ENCODE measurements at places on chromosomes 4 and X.
A peak's percentile ranks its signal among the peaks of the same experiment; 100 is the strongest.

GRCh38 chrX:24870143-24870542 lies 145.6 kb downstream of the ARX start:
- no peak for DNase-seq

- DNase-seq = no peak
These were observed 45.9 kb upstream of the MTMR1 start for GRCh38 chrX:150647331-150647730.

DNA sequence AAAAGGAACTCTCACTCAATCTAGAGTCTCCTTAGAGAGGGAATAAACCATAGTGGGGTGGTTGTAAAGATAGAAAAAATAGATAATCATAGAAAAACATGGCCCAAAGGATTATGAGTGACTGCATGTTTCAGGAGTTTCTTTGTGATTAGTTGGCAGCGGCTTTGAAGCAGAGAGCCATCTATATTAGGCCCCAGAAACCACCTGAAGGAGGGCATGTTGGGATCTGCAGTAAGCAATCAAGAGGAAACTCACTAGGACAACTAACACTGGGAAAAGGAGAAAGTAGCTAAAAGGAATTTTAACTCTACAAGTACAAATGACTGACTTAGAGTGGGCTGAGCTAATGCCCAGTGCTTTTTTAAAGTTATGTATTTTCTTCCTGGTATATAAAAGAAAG lies 269.2 kb upstream of the NRK start:
- DNase-seq = no peak

- DNase-seq = no peak
These were observed 282.9 kb downstream of the USP46 start for GRCh38 chr4:52376132-52376704.

DNA sequence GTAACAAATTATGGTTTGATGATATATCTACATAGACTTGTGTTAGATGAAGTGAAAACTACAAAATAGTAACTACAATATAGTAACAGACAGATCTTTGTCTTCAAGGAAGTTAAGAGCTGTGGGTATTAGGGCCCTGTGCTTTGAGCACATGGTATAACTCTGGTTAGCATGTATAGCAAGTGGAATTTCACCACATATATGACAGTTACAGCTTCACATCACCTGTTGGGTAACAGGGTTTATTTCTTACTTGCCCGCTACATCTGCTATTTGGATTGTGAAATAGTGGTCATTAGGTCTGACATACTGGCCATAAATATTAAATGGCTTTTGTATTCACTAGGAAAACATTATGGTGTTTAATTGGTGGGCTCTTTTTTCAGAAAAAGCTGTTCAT lies 20.2 kb downstream of the OFD1 start:
- no peak for DNase-seq

GRCh38 chr4:167100120-167100519 lies 134.2 kb downstream of the SPOCK3 start:
- no peak for DNase-seq

- DNase-seq = no peak
These were observed 197.3 kb upstream of the FAT1 start for GRCh38 chr4:186920992-186921391.

DNA sequence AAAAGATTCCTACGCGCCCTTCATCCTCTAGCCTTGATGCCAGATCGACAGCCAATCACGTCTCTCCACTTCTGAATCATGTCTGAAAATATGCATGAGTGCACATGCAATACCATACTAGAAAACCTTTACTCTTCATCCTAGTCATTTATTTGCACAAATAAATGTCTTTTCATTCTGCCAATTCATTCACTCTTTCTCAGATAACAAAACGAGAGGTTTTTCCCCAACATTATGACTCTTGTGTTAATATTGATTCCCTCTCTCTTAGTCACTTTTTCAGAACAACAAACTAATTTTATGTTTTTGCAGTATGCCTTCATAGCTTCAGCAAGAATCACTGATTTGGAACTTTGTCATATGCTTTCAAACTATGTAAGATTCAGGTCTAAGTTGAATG lies 549.4 kb upstream of the GALNT7 start:
- DNase-seq = no peak

DNA sequence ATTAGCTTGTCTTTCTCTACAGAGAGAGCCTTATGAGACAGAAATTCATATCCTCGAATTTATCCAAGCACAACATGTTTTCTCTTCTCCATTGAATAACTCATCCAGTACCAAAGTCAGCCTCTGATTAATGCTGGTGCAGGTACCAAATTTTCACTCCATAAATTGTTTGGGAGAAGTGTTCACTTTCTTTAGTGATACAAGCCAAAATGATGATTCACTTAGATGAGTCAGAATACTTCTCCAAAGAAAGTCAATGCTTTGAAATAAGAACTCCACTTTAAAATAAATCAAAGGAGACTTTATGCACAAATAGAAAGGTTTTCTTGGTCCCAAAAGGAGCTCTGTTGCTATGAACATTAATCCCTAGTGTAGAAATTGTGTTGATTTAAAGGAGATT lies 60.2 kb downstream of the MAOB start:
- DNase-seq = no peak

- DNase-seq = no peak
These were observed 29.6 kb upstream of the COX18 start for GRCh38 chr4:73099143-73099542.

- DNase-seq = no peak
These were observed 94.6 kb downstream of the COX18 start for GRCh38 chr4:72974694-72975487.

GRCh38 chrX:11193035-11193469 lies 81.9 kb downstream of the HCCS start:
- DNase-seq = no peak

GRCh38 chr4:106253364-106254129 lies 62.5 kb downstream of the TBCK start:
- no peak for DNase-seq

DNA sequence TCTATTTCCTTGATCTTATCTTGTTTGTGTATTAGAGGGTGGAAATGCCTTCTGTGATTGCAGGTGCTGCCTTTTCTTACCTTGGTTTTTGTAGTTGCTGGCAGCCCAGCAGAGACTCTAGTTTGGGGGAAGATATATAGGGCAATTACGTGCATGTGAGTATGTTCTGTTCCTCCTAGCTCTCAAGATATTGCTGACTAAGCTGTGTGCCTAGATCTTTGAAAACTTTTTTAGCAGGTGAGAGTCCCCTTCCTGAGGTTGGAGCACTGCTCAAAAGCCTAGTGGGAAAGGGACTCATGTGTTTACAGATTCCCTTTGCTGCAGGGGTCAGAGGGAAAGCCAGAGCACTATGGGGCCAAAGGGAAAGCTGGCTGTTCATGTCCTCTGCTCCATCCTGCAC lies 136.1 kb downstream of the VSIG4 start:
- DNase-seq = no peak

DNA sequence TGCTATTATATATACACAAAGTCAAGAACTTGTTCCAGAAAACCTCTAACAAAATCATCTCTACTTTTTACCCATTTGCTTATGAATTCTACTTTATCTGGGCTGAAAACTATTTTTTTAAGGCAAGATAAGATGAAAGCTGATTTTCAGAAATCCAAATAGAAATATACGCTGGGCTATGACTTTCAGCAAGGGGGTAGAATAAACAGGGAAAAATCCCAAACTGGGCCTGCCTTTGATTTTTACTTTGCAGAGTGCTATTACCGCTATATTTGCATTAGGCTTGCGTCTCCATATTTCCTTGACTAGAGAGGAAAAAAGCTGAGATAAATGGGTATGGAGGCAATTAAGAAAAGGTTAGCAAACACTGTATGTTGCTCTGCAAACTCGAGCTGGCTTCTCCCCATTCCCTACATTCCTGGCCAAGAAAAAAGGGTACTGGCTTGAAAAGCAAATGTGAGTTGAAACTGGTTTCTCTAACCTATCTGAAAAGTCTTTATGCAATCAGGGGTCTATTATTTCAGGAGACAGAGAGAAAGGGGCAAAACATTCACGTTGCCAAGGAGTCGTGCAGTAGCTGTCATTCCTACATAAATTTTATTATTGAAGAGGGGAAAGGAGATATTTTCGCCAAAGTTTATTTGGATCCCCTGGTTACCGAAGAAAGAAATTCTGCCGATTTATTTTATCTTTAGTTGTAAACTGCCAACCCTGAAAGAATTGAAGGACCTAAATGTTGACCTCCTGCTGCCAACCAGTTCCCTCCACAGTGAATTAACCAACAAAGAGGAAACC lies 2.2 kb downstream of the TMEM47 start:
- no peak for DNase-seq

DNA sequence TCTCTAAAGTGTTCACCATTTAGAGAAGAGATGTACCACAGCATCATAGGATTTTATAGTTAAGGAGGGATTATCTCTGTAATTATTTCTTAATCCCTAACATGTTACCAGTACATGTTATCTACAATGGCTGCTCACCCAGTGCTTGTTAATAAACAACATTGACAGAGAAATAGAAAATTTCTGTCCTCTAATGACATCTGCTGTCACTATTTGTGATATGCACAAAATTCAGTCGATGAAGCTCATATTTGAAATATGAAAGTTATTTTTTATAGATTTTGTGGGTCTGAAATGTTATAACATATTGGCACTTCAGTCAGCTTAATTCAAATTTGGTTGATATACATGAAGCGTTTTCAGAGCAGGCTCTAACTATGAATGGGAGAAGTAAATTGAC lies 48.8 kb upstream of the GRXCR1 start:
- no peak for DNase-seq

GRCh38 chrX:69366183-69366582 lies 137.9 kb upstream of the NALF2 start:
- DNase-seq = no peak

- no peak for DNase-seq
These were observed 2138.2 kb downstream of the PCDH7 start for GRCh38 chr4:32858361-32858760.

DNA sequence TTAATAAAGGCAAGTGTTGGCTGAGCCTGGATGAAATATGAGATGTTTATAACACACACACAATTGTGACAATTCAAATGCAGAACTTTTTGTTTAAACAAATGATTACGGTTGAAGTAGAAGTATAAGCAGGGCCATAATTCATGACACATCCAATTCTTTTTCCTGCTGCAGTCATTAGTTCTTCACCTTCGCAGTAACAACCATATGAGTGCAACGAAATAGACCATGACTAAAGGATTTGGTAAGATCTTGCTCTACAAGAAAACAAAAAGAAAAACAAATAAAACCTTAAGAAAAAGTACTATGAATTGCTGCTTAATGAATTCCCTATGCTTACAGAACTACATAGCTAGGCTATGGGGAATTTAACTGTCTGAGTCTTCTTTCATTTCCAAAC lies 13.9 kb upstream of the BMPR1B start:
- no peak for DNase-seq

GRCh38 chr4:71251261-71251660 lies 87.6 kb upstream of the SLC4A4 start:
- no peak for DNase-seq

DNA sequence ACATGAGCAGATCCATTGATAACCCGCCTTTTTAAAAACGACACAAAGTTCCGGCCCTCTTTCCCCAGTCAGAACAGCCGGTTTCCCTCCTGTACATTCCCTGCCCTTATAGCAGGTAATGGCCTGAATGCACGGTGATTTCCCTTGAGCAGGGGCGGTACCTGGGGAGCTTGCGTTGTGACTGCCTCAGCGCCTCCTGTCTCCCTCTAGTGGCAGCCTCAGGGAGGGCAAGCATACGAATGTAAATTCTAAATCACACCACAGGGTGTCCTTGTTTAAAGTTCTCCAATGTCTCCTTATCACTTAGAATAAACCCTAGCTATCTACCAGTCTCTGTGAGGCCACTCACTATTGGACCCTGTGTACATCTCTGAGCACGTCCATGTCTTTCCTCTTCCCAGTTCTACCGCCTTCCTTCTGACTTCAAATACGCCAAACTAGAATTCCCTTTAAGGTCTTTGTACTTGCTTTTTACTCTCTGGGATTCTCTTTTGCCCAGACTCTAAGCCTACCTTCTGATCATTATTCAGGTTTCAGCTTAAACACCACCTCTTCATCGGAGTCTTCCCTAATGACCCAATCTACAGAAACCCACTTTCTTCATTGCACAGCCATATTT lies 18.4 kb upstream of the LDB2 start:
- peak; percentile 32 for DNase-seq

DNA sequence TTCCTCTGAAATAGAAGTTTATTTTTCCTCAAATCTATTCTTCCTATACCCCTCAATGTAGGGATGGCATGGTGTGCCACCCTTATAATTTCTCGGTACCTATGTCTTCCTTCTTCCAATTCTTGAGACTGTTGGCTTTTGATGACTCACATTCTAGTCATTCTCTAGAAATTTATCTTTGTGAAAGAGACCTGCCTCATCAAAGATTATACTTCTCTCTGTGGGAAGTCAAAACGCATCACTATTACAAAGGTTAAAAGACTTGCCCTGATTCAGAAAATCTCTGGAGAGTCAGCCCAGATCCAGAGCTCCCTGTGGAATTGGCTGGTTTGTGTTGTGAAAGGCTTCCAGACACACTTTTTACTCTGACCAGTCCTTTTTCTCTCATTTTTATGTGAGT lies 65.9 kb upstream of the FSTL5 start:
- DNase-seq = no peak

Measured in stimulated activated naive CD4-positive, alpha-beta T cell treated with Interleukin-2 at 50 U/mL for 16 hours (primary cell).